ENCODE measurements at places on chromosomes 2 and 18.

GRCh38 chr2:24586955-24587354 lies 95.9 kb downstream of the NCOA1 start:
- DNase-seq = no peak

- no peak for DNase-seq
These were observed 19.3 kb downstream of the SLC30A3 start for GRCh38 chr2:27243391-27244130.

DNA sequence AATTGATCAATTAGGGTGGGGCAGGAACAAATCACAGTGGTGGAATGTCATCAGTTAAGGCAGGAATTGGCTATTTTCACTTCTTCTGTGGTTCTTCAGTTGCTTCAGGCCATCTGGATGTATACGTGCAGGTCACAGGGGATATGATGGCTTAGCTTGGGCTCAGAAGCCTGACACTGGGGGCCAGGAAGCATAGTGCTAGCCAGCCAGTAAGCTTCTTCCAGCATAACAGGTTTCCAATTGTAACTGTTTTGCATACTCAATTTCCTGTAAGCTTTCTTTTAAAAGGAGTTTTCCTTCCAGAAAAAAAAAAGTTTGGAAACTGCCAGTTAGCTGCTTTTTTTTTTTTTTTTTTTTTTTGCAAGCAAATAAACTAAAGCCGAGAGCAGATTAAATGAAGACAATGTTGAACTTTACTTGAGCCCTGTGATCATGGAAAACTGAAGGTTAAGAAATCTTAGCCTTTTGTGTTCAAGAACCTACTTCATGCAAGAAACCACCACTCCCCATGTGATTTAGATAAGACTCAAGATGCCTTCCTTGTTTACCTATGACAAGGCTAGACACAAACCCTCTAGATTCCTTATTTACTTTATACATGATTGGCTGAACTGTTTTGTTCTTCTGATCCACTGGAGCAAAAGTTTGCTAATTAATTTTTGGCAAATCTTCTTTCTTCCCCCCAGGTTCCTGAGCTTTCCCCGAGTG lies 126.9 kb upstream of the LINC00305 start:
- DNase-seq = no peak

DNA sequence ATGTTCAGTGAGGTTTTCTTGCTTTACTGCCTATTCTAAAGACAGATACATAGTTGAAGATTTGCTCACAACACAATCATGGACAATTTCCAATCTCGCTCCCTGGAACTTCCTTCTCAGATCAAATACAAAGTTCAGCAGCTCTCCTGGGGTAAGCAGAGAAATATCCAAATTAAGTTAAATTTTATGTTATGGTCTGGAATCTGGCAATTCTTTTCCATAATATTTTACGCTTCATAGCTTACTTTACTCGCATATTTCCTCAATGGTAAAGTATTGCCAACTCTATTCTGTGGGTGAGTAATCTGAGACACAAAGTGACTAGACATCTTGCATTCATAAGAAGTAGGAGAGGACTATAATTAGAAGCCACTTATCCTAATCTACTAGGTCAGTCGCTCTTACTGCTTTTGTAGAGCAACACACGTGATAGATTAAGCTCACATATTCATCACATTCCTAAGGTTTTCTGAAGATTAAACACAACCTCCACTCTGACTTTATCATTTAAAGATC lies 529.4 kb downstream of the CCDC85A start:
- DNase-seq = no peak

- no peak for DNase-seq
These were observed 19.1 kb upstream of the ARHGAP25 start for GRCh38 chr2:68715353-68716041.

DNA sequence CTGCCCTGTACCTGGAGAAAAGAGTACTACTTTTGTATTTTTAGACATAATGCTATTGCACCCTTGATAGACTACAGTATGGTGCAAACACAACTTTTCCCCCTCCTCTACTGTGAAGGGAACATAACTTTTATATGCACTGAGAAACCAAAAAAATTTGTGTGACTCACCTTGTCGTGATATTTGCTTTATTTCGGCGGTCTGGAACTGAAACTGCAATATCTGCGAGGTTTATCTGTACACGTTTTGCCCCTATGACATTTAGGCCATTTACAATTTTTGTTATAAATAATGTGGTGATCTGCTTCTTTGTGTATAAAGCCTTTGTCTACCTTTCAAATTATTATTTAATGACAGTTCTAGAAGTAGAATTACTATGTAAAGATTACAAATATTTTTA lies 34.4 kb upstream of the AAK1 start:
- DNase-seq = no peak

DNA sequence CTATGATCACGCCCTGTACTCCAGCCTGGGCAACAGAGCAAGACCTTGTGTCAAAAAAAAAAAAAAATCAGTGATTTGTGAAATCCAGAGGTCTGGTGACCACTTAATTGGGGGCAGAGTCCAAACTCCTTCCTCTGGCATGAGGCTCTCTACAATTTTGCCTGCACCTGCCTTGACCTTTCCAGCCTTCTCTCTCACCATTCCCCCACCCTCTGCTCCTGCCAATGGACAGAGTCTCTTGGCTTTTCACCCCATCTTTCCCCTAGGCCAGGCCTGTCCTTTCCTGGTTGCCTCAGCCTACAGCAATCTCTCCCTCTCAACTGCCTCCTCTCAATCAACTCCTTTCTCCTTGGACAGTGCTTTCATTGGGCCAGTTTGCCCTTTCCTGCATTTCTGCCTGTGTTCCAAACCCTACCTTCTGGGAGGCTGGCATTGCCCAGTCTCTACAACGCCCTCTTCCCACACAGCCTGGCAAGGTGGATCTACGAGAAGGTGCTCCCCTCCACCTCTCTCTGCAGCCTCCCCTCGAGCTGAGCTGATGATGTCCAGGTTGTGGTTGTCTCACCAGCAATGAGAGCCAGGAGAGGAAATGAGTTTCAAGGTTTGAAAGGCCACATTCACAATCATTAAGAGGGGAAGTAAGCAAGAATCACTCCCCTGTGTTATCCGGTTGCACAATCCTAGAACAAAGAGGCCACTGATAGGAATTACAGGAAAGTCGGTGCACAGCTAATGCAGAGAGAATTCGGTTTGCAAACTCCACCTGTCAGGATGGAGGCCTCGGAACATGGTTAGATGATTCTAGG lies 39.5 kb upstream of the NPAS2 start:
- no peak for DNase-seq

- DNase-seq = no peak
These were observed 24.0 kb upstream of the VPS4B start for GRCh38 chr18:63446266-63446665.

DNA sequence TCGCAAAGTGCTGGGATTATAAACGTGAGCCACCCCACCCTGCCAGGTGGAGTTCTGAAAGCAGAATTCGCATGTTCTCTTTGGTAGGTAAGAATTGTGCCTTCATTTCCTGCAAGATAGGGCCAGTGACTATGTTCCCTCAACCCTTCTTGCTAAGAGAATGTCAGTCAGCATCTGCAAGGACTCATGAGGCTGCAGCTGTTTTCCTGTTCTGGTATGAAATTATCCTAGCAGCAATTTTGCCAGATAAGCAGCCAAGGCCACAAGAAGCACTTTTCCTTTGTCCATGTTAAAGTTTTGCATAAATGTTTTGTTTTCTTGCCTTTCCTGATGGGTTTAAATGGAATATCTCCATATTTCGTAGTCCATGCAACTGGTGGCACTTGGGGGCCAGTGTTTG lies 6.8 kb upstream of the ARHGAP28 start:
- no peak for DNase-seq

DNA sequence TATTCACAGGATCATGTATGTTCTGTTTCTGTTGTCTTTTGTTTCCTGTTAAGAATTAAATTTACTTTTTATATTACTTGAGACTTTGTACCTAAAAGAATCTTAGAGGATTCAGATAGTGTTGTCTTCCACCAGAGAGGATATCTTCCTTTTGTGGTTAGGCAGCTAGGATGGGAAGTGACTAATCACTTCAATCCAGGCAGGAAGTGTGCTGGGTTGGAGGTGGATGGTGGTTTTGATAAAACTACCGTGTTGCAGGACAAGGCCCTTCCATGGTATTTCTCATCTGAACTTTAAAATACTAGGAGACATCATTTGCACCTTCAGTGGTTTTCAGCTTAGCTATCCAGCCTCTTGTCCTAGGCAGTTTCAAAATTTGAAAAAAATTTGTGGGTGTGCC lies 728.6 kb upstream of the CDH2 start:
- DNase-seq = no peak

GRCh38 chr2:109372171-109372568 lies 241.6 kb downstream of the SEPTIN10 start:
- no peak for DNase-seq

DNA sequence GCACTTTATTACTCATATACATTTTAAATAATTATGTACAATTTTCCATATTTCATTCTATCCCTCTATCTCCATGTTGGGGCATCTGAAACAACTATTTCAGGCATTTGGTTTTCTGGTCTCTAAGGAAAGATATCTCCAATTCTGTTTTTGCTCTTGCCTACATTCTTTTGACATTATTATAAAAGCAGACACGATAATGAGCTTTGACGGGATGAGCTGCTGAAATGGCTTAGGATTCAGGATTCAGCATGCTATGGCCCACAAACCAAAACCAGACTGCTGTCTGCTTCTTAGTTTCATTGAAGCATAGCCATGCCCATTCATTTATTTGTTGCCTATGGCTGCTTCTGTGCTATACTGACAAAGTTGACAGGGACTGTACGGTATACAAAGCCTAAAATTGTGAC lies 42.7 kb upstream of the GLS start:
- DNase-seq = no peak

DNA sequence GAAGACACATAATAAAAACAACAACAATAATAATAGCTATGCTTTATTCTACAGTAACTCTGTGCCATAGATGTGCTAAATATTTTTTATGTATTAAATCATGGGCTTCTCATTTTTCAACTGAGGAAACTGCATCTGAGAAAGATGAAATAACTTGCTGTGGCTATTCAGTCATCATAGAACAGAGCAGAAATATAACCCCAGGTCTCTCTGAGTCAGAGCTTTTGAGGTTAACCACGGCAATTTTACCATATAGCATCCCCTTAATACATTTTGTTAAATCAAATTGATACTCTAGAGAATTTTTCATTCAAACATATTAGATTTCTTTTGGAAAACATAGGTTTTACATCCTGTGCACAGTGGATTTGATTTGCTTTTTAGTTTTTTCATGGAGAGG lies 586.6 kb upstream of the KLHL29 start:
- no peak for DNase-seq

DNA sequence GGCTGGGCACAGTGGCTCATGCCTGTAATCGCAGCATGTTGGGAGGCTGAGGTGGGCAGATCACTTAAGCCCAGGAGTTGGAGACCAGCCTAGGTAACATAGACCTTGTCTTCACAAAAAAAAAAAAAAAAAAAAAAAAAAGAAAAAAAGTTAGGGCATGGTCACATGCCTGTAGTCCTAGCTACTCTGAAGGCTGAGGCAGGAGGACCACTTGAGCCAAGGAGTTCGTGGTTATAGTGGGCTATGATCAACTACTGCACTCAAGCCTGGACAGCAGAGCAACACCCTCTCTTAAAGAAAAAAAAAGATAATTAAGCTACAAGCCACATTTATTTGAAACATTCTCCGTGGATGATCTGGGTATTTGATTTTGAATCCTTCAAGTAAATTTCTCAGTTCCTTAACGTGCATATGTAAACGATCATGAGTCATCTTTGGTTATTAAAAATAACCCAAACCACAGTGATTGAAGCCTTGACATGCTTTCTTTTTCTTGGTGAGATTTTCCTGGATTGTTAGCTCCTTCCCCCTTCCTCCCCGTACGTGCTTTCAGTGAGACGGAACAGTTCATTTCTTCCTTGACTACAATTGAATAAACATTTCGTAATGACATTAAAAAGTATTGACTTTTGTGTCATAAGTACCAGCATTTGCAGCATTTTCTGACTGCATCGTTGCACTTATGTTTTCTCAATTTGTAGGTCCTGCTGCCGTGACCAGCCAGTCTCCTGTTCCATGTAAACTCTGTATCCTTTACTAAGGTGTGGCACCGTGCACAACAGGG lies 20.3 kb downstream of the RMC1 start:
- no peak for DNase-seq

DNA sequence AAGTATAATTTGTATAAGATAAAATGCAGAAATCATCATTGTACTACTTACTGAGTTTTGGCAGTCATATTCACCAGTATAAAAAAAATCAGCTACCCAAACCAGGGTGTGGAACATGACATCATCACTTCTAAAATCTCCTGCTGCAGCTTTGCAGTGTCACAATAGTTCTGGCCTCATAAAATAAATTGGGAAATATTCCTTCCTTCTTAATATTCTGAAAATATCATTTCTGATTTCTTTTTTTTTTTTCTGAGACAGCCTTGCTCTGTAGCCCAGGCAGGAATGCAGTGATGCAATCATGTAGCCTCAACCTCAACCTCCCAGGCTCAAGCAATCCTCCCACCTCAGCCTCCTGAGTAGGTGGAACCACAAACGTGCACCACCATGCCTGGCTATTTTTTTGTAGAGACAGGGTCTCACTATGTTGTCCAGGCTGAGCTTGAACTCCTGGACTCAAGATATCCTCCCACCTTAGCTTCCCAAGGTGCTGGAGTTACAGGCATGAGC lies 101.4 kb downstream of the TMEM18 start:
- no peak for DNase-seq

- no peak for DNase-seq
These were observed 395.3 kb upstream of the NXPH2 start for GRCh38 chr2:139175510-139175909.

DNA sequence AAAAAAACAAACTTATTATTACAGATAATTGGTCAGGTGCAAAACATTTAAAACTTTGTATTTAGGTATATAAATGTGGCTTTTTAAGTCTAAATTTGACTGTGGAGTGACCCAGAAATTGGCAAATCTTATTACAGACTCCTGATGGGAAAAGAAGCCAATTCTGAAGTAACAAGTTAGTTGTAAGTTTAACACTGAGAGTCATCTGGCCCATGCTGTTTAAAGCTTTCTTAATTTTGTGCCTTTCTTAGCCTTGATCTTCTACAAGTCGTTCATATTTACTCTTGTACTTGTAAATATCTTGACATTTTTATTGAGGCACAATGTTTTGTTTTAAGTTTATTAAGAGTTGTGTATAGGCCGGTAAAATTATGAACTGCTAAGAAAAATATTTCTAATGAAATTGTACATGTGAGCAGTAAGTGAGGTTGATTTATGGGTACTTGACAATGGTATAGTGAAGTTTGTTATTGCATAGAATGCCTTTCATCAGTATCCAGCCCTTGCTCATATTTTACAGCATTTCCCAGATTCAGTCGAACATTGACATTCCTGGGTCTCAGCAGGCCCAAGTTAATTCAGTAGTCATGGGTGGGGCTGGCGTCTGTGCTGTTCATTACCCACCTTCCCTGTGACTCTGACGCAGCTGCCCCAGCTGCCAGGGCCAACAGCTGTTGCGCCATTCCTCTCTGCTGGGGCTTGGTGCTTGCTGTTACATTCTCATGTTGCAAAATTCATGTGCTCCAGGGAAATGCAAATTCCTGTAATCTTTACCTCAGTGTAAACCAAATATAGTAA lies 121.4 kb downstream of the ZNF236 start:
- DNase-seq = no peak

DNA sequence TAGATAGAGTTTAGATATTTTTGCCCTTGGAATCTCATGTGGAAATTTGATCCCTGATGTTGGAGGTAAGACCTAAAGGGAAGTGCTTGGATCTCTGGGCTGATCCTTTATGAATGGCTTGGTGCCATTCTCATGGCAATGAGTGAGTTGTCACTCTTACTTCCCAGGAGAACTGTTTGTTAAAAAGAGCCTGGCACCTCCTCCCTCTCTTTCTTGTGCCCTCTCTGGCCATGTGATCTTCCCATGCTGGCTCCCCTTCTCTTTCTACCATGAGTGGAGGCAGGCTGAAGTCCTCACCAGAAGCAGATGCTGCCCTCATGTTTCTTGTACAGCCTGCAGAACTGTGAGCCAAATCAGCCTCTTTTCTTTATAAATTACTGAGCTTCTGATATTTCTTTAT lies 276.9 kb downstream of the ZNF804A start:
- no peak for DNase-seq
